ENCODE measurements at places on chromosomes 1 and 21. TPM values are rescaled to one million over a fixed set of nuclear protein-coding genes. Genes with fewer than 3 reads are reported as not detected.
A peak's percentile ranks its signal among the peaks of the same experiment; 100 is the strongest.

DNA sequence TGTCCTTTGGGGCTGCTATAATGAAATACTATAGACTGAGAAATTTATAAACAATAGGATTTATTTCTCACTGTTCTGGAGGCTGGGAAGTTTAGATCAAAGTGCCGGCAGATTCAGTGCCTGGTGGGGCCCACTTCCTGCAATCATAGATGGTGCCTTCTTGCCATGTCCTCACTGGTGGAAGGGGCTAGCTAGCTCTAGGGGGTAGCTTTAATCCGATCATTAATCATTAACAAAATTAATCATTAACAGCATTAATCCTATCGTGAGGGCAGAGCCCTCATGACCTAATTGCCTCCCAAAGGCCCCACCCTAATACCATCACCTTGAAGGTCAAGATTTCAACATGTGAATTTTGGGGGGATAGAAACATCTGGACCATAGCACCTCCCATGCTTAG lies 124.3 kb downstream of the TRABD2B start:
- H3K4me3 ChIP-seq, result no peak overlapping the region
- H3K27me3 ChIP-seq, result peaks cover 7% of the 10 kb centered on the region
- H3K27ac ChIP-seq, result no peak overlapping the region
- no peaks in the 10 kb centered on the region for H3K4me1 ChIP-seq

DNA sequence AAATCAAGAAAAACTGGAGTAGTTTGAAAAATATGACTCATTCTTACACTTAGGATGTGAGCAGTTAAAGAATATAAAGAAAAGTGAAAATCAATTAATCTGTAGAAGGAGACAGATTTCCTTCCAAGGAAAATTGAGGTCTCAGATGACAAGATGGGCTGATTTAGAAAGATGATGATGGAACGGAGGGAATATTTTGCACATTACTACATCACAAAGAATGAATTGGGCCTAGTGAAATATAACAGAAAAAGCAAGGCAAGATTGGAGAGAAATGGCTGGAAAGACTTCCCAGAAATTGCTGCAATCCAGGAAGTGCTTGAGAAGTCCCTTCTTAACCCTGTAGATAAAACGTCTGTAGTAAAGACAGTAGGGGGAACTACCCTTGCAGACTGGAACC lies 169.1 kb upstream of the SYT6 start:
- H3K36me3 ChIP-seq, result peaks cover 3% of the 10 kb centered on the region
- no peaks in the 10 kb centered on the region for H3K27me3 ChIP-seq
- no peaks in the 10 kb centered on the region for H3K4me1 ChIP-seq
- no peak overlapping the region for H3K4me3 ChIP-seq

- no peak overlapping the region for H3K4me3 ChIP-seq
- DNase-seq, result no peak
- no peaks in the 10 kb centered on the region for H3K4me1 ChIP-seq
- H3K27me3 ChIP-seq, result peaks cover 3% of the 10 kb centered on the region
- no peaks in the 10 kb centered on the region for H3K36me3 ChIP-seq
- H3K27ac ChIP-seq, result no peak overlapping the region
These were observed 11.9 kb downstream of the ETNK2 start for GRCh38 chr1:204139952-204140351.

- peaks cover 36% of the 10 kb centered on the region for H3K4me1 ChIP-seq
- peak overlapping the region; percentile 76 for H3K27ac ChIP-seq
- peaks cover 12% of the 10 kb centered on the region for H3K36me3 ChIP-seq
- DNase-seq, result no peak
These were observed 8.2 kb downstream of the PAFAH2 start for GRCh38 chr1:25989440-25990234.

- H3K36me3 ChIP-seq, result no peaks in the 10 kb centered on the region
- H3K27ac ChIP-seq, result no peak overlapping the region
- H3K27me3 ChIP-seq, result peaks cover 10% of the 10 kb centered on the region
- DNase-seq, result no peak
These were observed 31.3 kb downstream of the SLC1A7 start for GRCh38 chr1:53111073-53111556.

GRCh38 chr21:15514073-15514946 lies 215.5 kb upstream of the USP25 start:
- H3K4me1 ChIP-seq, result peaks cover 12% of the 10 kb centered on the region
- peaks cover 3% of the 10 kb centered on the region for H3K36me3 ChIP-seq
- DNase-seq, result peak; percentile 68

- H3K27ac ChIP-seq, result no peak overlapping the region
- no peak for DNase-seq
- no peaks in the 10 kb centered on the region for H3K4me1 ChIP-seq
- H3K27me3 ChIP-seq, result no peaks in the 10 kb centered on the region
- H3K36me3 ChIP-seq, result no peaks in the 10 kb centered on the region
These were observed 127.0 kb upstream of the MROH9 start for GRCh38 chr1:170808216-170808885.

GRCh38 chr1:209873067-209873799 lies 45.5 kb downstream of the UTP25 start:
- H3K4me3 ChIP-seq, result no peak overlapping the region
- H3K4me1 ChIP-seq, result no peaks in the 10 kb centered on the region
- no peak overlapping the region for H3K27ac ChIP-seq
- H3K27me3 ChIP-seq, result peaks cover 56% of the 10 kb centered on the region

DNA sequence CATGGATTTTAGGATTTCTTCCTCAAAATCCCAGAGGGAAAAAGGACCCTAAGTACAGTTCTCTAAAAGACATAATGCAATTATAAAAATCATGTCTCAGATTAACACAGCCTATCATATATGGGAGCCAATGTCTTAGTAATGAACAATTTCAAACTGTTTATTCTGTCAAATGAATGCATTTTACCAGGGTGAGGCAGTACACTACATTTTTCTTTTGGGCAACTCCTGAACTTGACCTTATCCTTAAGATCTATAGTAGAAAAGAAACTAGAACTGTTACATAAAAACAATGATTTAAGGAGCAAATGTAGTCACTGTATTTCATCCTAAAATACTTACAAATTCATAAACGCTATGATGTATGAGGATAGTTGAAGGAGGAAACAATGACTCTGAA lies 226.3 kb upstream of the B3GALT2 start:
- H3K36me3 ChIP-seq, result peaks cover 25% of the 10 kb centered on the region
- peaks cover 25% of the 10 kb centered on the region for H3K4me1 ChIP-seq
- no peak overlapping the region for H3K4me3 ChIP-seq
- no peak overlapping the region for H3K27ac ChIP-seq
- no peaks in the 10 kb centered on the region for H3K27me3 ChIP-seq
- DNase-seq, result no peak

DNA sequence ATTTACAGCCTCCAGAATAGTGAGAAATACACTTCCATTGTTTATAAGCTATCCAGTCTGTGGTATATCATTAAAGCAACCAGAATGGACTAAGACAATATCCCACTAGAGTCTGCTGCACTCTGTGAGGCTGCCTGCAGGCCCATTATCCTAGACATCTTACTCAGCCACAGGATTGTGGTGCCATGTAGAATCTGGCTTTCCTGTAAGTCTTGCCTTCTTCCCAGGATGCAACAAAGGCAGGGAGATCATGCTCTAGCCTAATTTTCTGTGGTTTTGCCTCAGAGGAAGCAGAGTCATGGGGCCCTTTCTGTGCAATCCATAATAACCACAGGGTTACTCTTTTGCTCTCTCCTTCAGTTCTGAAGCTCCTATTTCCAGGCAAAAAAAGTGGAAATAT lies 299.1 kb upstream of the DEPDC1 start:
- H3K36me3 ChIP-seq, result no peaks in the 10 kb centered on the region
- H3K27ac ChIP-seq, result no peak overlapping the region
- no peak overlapping the region for H3K4me3 ChIP-seq

GRCh38 chr1:247415423-247416361 lies at the start of gene NLRP3:
Gene NLRP3 (plus strand): TSS chr1:247416173. CDS start chr1:247418801, 2,628 bp downstream.
- peak within 1 kb of the TSS; percentile 35 for H3K4me3 ChIP-seq
- H3K36me3 ChIP-seq, result no peaks in the 10 kb centered on the region
- peak; percentile 64 for DNase-seq
- H3K27me3 ChIP-seq, result peaks cover 56% of the 10 kb centered on the region
- H3K27ac ChIP-seq, result no peak within 1 kb of the TSS

GRCh38 chr21:37580666-37581065 lies 214.1 kb downstream of the DYRK1A start:
- peaks cover 15% of the 10 kb centered on the region for H3K27me3 ChIP-seq
- H3K4me1 ChIP-seq, result peaks cover 5% of the 10 kb centered on the region
- peaks cover 3% of the 10 kb centered on the region for H3K36me3 ChIP-seq

GRCh38 chr1:40847023-40847745 lies 15.0 kb downstream of the CITED4 start:
- H3K27ac ChIP-seq, result no peak overlapping the region
- peaks cover 27% of the 10 kb centered on the region for H3K4me1 ChIP-seq

DNA sequence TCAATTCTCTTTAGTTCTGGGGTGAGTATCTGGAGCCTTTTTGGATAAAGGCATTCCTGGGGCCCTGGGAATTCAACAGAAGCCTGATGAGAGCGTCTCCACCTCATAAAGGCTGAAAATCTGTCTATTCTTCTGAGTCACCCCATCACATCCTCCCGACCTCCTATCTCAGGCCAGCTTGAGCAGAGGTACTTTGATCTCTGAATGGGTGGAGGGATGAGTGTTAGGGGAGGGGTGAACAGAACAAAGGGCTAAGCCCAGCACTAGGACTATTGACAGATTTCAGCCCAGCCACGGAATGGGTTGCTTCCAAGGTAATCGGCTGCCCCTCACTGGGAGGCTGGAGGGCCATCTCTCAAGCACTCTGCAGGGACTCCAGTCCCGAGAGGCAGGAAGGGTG lies 2.5 kb upstream of the MYBPH start:
- H3K27me3 ChIP-seq, result peaks cover 13% of the 10 kb centered on the region
- H3K36me3 ChIP-seq, result no peaks in the 10 kb centered on the region
- H3K4me3 ChIP-seq, result no peak overlapping the region
- H3K4me1 ChIP-seq, result no peaks in the 10 kb centered on the region
- DNase-seq, result no peak

- H3K36me3 ChIP-seq, result peaks cover 6% of the 10 kb centered on the region
- no peak overlapping the region for H3K27ac ChIP-seq
- H3K4me3 ChIP-seq, result no peak overlapping the region
- H3K27me3 ChIP-seq, result peaks cover 24% of the 10 kb centered on the region
- DNase-seq, result no peak
These were observed 34.8 kb downstream of the CRYAA start for GRCh38 chr21:43203591-43203990.

DNA sequence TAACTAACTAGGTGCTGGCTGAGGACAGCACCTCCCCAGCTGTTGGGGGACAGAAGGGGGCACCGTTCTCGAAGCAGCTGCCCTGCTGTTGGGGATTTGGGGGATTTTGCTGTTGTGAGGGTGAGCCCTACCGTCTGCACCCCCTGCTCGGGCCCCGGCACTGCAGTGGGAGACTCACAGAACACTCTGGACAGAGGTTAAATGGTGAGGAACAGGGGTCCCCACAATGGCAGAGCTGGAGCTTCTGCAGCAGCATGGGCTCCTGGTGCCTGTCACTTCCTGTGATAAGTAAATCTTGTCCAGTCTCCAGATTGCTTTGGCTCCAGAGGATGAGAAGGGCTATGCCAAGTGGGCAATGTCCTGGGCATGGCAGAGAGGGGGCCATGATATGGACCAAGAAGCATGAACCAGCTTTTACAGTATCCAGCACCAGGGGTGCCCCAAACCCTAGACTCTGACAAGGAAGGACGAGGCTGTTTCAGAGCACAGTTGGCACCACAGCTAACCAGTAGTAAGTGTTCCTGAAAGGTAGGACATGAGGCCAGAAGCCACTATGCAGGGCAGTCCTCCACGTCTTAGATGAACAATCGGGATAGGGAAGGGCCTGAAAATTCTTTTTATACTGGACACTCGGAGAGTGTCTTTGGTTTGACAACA lies 365.1 kb upstream of the VAMP3 start:
- H3K27me3 ChIP-seq, result no peaks in the 10 kb centered on the region
- no peak overlapping the region for H3K27ac ChIP-seq
- no peaks in the 10 kb centered on the region for H3K4me1 ChIP-seq

DNA sequence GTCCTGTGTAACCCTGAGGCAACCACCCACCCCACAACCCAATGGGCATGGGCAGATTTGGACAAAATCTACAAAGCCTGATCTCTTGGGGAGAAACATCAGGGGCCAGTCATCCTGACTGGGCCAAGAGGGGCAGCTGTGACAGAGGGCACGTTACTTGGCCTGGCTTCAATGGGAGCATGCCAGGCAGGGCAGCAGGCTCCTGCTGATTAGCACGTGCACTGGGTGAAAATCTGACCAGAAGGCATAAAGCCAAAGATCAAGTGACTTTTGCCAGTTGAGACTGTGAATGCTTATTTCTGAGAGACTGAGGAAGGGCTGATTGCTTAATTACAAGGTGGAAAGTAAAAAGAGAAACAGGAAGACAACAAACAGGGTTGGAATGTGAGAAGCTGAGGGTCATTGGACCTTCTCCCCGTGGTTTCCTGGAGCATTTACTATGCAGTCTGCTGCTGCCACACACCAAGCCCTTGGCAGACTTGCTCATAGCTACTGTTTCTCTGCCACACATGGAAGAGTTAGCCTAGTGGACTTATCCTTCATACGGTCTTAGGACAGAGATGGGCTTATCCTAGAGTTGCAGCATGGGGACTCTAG lies 39.8 kb upstream of the TNR start:
- H3K36me3 ChIP-seq, result no peaks in the 10 kb centered on the region
- H3K4me3 ChIP-seq, result no peak overlapping the region
- DNase-seq, result no peak

GRCh38 chr1:247435030-247435758 lies 19.2 kb downstream of the NLRP3 start:
- no peak overlapping the region for H3K27ac ChIP-seq
- H3K4me3 ChIP-seq, result no peak overlapping the region
- H3K4me1 ChIP-seq, result no peaks in the 10 kb centered on the region

DNA sequence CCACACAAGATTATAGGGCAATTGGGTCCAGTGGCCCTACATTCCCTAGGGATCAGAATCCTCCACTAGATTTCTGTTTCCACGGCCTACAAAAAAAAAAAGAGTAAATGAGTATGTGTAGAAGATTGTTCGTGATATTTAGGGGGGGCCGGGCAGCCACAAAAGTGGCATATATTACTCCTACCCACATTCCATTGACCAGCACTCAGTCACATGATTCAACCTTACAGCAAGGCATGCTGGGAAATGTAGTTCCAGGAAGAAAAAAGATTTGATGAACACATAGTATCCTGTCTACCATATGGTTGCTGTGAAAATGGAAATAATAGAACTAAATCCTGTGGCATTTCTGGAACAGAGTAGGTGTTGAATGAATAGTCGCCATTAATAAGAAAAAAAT lies 43.4 kb upstream of the GJB5 start:
- H3K27ac ChIP-seq, result no peak overlapping the region
- no peaks in the 10 kb centered on the region for H3K36me3 ChIP-seq
- no peak for DNase-seq
- no peak overlapping the region for H3K4me3 ChIP-seq
- no peaks in the 10 kb centered on the region for H3K27me3 ChIP-seq

DNA sequence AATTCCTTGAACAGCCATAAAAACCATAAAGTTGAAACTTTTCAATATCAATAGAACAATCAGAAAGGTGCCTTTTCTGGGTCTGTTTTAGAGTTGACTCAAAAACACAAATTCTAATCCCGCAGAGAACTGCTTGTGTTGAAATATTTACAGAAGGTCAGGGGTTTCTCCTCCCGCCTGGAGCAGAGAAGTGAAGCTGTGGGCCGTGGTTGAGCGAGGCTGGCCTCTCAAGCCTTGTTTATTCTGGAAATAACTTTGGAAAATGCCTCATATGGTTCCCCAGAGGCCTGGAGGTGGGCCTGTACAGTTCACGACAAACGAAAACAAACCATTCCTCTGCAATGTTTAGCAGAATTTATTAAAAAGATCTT lies 90.8 kb upstream of the ERRFI1 start:
- H3K4me3 ChIP-seq, result no peak overlapping the region
- no peaks in the 10 kb centered on the region for H3K36me3 ChIP-seq
- H3K27ac ChIP-seq, result no peak overlapping the region
- peaks cover 10% of the 10 kb centered on the region for H3K4me1 ChIP-seq
- H3K27me3 ChIP-seq, result peaks cover 5% of the 10 kb centered on the region

The UBL4B gene
- not detected for total RNA-seq

The SEC22B gene
- total RNA-seq, result 23.8 TPM

The ILF2 gene
- 193 TPM for total RNA-seq

The CHRM3 gene
- not detected for total RNA-seq

The RUNX3 gene
- total RNA-seq, result 224 TPM

The ADAM30 gene
- total RNA-seq, result not detected

The LCE1C gene
- not detected for total RNA-seq

The OR6N1 gene
- total RNA-seq, result not detected

The IRF6 gene
- total RNA-seq, result 1.3 TPM

The PCBP3 gene
- total RNA-seq, result 1.3 TPM

Data from activated CD8-positive, alpha-beta memory T cell treated with anti-CD3 and anti-CD28 coated beads, Interleukin-2, amount 10 ng/mL, durations not matched to agents 7 days and 5 days (primary cell).